ENCODE measurements at places on chromosomes 2 and 18.

- DNase-seq = no peak
Observed at GRCh38 chr2:180133736-180134135, 126.6 kb upstream of the CWC22 start.

DNA sequence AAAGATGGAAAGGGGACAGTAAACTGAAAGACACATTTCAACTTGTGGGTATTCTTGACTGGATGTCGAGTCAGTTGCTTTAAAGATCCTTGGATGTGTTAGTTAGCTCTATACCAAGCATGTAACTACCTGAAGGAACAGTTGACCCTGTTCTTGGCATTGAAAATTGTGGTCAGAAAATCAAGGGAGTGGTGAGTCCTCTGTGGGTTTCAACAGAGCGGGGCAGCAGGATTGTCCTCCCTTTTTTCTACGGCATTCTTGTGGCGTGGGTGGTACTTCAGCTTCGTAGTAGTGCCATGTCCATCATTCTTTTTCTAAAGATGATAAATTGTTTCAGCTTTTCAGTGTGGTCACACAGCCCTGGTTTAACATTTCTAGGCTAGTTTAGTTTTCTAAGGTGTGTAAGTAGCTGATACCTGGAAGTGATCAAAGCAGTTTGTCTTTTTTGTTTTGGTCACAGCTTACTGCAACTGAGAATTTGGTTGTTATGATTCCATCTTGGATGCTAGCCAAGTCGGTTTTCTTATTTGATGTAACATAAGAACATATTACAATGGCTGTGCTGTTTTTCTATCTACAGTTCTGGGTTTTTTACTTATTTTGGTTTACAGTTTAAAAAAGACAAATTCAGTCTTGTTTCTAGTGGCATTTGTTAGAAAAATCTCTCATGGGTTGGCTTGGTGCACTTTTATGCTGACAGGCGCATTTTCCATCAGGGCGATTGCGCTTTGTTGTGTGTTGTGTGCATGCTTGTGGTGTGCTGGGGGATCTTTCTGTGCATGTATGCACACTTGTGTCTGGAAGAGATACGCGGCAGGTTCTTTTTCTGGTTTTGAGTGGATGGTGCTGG, 84.7 kb downstream of the ZNF407 start:
- no peak for DNase-seq

DNA sequence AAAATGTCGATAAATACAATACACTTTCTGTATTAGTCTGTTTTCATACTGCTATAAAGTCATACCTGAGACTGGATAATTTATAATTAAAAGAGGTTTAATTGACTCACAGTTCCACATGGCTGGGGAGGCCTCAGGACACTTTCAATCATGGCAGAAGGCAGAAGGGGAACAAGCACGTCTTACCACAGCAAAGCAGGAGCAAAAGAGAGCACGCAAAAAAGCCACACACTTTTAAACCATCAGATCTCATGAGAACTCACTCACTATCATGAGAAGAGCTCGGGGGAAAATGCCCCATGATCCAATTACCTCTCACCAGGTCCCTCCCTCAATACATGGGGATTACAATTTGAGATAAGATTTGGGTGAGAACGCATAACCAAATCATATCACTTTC, 256.7 kb downstream of the ANAPC1 start:
- DNase-seq = no peak

- DNase-seq = no peak
Observed at GRCh38 chr18:62637807-62638687, 77.3 kb upstream of the PHLPP1 start.

DNA sequence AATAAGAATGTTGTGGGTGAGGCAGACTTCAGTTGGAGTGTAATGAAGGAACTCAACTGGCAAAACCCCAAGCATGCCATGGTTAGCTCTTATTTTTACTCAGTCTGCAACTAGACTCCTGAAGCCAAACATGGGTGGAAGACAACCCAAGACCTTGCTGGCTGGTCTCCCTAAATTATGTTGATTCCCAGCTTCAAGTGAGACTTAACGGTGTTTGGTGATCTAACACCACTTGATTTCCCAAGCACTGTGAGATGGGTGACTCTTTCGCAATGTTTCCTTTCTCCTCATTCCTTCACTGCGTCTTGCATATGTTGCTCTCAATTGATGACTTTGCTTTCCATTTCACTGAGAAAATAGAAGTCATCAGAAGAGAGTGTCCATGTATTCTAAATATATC, 693.1 kb downstream of the DCC start:
- DNase-seq = no peak

GRCh38 chr2:143674051-143674450, 544.8 kb downstream of the ARHGAP15 start:
- no peak for DNase-seq

DNA sequence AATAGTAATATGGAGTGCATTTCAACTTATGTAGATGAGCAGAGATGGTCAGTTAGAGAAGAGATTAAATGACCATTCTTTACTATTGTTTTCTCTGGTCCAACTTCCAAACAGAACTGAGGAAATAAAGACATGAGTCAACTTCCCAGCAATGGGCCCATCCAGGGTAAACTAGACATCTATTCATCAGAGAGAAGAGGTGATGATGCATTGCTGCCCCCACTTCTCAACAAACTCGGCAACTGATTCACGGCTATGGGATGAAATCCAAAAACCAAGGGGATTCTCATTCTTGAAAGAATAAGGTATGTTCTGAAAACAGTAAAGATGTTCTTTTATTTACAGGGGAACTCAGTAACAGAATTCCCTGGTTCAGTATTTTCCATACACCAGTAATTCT, 190.7 kb downstream of the RDH14 start:
- no peak for DNase-seq

DNA sequence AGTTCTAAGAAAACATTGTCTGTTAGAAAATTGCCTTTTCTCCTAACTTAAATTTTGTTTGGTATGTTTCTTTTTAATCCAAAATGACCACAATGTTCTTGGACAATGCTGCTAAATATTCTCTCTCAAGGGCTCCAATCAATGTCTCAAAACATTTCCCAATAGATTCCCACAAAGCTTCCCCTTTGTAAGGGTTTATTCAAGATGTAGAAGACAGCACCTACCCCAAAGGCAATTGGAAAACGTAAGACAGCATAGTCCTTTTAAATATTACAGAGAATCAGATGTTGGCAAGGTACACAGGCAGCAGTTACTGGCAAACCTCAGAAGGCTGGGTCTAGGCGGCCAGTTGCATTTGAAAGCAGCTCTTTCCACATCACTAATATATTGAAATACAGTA, 18.3 kb upstream of the RIF1 start:
- DNase-seq = no peak

GRCh38 chr2:29530281-29530680, 391.1 kb downstream of the ALK start:
- no peak for DNase-seq

- DNase-seq = peak; percentile 47
Observed at GRCh38 chr2:158753641-158754611, 41.2 kb upstream of the DAPL1 start.
